NCI-H2081 treated with DMSO at 0.1 percent for 48 hours (cell line): ENCODE measurements at places on chromosomes 16 and 17.

DNA sequence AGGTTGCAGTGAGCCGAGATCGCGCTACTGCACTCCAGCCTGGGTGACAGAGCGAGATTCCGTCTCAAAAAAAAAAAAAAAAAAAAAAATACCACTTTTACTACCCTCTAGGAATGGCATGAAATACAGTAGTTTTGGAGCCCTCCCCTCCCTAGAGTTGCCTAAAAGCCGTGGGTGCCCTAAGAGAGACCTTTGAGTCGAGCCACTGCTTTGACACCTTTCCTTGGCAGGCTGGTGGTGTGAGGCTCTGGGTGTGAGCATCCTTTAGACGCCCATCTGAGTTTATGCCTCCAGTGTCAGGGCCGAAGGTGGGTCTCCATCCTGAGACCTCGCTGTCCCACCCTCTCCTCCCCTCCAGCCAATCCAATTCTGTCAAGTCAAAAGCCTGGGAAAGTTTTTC lies 46.2 kb downstream of the RAP1GAP2 start:
- DNase-seq = no peak

DNA sequence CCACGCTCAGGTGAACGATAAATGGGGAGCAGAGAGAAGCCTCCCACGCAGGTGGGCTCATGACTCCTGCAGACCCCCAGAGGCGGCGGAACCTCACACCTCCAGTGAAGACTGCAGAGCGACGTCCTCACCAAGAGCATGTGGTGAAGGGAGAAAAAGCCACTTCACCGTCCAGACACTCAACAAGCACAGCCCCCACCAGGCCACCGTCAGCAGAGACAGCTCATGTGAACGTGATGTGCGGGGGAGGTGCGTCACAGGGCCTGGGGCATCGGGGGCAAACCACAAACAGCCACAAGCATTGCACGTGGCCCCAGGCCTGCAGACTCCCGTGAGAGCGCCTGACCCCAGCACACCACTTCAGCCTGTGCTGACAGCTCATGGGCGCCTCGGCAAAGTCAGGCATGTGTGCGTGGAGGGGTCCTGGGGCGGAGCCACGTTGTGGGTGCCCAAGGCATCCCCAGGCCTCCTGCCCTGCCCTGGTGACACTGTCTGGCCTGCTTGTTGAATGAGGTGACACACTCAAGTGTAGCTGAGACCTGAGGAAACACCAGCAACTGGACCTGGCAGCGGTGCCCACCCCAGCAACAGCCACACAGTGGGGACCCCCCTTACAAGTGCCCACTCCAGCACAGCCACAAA lies 19.0 kb downstream of the LMF1 start:
- DNase-seq = no peak

DNA sequence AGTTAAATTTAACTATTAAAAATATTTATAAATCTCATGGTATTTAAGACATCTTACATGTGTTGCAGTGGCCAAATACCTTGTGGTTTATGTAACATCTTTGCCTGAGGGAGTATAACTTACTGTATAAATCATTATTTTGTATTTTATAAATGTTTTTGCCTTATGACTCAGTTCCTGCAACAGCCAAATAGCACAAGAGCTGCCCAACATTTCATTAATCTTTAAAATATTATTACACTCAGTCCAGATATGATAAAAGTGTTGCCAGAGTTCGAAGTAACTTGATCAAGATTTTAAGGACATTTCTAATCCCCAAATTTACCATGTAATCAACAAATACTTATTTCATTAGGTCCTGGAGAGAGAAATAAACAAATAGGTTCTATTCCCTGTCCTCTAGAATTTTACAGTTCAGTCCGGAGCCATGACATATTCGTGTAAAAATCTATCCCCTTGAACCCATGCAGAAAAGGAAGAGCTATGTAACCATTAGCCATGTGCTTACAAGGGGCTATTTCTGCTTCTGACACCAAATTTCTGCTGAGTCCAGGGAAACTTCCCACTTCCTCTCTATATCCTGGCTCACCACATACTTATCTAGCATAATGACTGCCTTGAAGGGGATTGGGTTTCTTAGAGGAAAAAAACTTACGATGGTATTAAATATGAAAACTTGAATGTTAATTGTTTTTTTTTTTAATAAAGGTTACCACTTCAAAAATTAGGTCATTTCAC lies 44.0 kb downstream of the IRX6 start:
- no peak for DNase-seq

DNA sequence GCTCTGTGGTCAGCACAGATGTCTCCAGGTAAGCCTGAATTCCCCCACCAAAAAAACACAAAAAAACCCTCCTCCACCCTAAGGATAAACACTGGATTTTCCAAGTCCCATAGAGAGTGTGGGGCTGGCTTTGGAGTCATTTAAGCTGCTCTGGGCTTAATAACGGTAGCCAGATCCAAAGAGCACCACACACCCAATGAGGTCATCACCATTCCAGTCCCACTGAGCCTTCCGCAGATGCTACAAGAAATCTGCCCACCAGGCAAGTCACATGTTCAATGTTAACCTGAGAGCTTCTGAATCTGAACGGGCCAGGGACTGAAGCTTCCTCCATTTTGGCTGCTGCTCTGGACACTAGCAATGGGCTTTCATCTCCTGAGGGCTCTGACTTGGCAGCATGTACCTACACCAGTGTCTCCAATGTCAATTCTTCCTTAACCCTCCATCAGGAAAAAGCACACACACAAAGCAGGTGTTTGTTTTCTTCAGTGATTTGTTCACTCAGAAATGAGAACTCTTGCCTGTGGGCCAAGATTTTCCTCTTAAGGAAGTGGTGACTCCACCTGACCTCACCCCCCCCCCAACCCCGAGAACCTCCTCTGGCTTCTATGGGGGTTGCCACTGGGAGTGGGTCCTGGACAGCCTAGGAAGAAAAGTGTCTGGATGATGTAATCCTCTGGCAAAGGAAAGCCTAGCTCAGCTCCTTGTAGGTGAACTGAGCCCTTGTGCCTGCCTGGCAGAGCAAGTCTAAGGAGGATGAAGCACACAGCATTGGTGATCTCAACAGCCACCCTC lies 220.1 kb downstream of the FOXL1 start:
- DNase-seq = no peak

DNA sequence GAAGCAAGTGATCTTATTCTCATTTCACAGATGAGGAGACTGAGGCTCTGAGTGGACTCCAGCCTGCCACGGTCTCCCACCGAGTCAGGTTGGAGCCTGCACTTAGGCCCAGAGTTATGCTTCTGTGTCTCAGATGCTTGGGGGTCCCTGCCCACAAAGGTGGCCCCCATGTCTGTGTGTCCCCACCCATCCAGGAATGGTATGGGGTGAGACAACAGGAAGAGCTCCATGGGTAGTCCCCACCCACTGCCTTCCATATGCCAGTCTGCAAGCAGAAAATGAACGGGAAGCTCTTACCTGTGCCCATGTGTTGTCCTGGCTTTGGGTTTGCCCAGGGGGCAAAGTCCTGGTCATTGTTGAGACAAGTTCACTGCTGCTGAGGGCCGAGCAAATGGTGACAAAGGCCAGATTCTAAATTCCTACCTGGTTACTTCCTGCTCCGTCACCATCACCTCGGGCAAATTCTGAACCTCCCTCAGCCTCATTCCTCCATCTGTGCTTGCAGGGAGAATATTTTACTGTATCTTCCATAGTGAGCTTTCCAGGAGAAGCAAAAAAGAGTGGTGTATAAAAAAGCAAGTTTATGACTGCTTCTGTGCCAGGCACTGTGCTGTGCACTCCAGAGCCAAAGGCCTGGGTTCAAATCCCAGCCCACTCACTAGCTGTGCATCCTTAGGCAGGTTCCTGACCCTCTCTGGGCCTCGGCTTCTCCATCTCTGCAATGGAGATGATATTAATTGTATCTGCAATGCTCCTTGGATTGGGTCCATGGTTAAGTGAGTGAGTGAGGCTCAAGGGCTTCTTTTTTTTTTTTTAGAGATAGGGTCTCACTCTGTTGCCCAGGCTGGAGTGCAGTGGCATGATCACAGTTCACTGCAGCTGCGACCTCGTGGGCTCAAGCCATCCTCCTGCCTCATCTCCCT lies 9.3 kb downstream of the IL4R start:
- DNase-seq = no peak

GRCh38 chr17:67528751-67529436 lies 151.8 kb downstream of the PITPNC1 start:
- DNase-seq = no peak

DNA sequence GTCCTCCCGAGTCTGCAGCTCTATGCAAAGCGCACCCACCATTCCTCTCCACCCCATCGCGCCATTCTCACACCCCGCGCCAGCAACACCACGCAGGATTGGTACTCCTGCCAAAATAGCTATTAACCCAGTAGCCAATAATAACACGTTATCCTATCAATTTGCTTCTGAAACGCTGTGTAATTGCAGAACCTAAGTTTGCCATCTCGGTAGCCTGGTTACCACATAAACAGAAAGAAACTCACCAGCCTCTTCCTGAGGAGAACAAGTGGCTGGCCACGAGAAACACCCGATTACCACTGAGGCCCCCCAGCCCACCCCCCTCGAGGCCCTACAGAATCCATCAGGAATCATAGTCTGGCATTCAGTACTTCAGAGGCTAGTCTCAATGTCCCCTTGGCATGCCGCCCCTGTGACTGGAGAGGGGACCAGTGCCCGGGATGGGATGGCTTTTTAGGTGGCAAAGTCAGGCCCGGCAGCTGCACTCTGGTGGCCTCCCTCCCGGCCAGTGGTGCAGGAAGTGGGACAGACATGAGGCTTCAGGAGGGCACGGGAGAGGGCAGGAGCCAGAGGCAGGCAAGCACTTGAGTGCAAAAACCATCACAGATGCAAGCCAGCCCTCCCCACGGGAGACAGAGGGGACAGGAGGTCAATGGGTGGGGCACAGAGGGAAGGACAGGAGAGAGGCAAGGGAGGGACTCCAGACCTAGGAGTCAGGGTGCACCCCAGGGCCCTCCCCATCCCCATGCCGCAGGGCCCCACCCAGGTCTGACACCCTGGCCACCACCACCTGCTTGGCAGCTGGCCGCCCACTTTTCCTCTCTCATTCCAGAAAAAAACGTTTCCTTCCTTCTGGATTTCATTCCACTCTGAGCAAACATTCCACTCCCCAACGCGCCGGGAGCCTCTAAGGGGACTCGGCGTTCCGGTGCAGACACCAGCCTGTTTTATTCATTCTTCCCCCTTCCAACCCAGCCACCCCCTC lies 192.5 kb downstream of the ZNF423 start:
- DNase-seq = no peak

- no peak for DNase-seq
Observed at GRCh38 chr17:49971848-49972485, 3.0 kb downstream of the DLX4 start.

DNA sequence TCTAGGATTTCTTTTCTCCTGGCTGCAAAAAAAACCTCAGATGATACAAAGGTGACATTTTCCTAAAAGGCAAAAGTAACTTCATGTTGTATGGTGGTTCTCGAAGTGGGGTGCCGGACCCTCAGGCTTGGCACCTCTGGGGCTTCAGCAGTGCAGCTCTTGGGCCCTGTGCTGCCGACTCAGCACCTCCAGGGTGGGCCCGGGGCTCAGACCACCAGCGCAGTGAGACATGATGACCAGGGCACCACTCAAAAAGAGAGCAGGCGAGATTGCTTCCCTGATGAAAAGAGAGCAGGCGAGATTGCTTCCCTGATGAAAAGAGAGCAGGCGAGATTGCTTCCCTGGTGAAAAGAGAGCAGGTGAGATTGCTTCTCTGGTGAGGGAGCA lies 98.7 kb upstream of the ZNF750 start:
- no peak for DNase-seq

- DNase-seq = no peak
Observed at GRCh38 chr17:76538281-76538931, 897 bp upstream of the CYGB start.

DNA sequence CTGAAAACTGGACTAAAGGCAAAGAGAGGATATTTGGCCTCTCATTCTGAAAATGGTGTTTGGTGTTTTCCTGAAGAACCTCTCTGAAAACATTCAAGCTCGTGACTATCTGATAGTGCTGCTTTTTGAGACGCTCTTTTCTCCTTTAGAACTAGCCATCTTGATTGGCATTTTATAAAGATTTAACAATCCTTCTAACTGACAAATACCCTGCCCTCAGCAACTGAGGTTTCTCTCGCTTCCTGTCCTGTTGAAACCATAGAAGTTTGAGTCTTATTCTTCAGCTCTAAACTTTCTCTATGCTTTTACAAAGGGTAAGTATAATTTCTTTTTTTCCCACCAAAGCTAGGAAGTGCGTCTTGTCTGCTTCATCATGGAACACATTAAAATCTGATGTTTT lies 13.3 kb downstream of the CNEP1R1 start:
- DNase-seq = no peak

GRCh38 chr16:53043986-53044601 lies 8.6 kb downstream of the CHD9NB start:
- DNase-seq = no peak

- DNase-seq = no peak
Observed at GRCh38 chr16:4358236-4358635, 7.1 kb upstream of the PAM16 start.

- no peak for DNase-seq
Observed at GRCh38 chr17:76239538-76240274, 587 bp downstream of the RNF157 start.

- DNase-seq = no peak
Observed at GRCh38 chr17:36742267-36743000, 141.1 kb downstream of the MRM1 start.

DNA sequence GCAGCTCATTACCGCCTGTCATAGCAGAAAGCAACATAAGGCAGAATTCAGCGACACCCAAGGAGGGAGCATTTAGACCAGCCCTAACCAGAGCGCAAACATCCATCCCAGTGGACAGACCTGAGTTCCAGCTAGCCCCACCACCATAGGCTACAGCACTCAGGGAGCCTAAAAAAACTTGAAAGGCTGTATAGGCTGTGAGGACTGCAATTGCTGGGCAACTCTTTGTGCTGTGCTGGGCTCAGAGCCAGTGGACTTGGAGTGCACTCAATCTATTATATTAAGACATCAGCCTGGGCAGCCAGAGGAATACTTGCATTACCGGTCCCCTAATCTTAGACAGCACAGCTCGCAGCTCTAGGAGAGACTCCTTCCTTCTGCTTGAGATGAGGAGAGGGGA lies 207.3 kb downstream of the KIF2B start:
- DNase-seq = no peak

DNA sequence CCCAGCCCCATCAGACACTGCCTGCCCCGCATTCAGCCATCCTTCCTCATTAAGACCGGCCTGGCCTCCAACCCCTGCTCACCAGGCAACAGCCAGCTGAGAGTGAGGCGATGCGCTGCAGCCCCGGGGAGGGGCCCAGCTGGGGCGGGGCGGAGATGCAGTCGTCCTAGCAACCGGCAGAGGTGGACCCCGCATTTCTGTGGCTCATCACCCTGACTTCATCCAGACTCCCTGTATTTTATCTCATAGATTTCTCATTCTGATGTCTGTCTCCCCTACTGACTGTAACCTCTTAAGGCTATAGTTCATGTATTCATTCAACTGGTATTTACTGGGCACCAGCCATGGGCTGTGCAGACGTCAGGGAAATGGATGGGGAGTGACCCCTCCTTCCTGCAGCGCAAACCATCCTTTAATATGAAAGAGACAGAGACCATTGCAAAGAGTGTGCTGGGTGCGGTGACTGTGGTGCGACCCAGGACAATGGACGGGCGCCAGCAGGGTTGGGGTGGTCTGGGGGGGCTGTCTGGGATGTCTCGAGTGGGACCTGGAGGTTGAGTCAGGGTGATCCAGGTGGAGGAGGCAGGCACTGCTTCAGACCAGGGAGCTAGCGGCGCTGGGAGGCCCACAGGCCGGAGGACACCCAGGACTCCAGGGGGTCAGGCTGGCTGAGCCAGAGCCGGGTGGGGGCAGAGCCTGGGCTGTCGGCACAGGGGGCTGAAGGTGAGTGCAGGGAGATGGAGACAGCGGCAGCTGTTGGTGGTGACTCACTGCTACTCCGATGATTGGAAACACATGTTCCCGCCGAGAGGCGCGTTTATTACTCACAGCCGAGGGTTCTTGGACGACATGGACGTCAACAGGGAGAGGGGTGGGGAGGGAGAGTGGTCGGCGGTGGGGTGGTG lies 10.5 kb upstream of the TIMP2 start:
- no peak for DNase-seq
